ENCODE measurements at places on chromosomes 16 and 17. TPM values are rescaled to one million over a fixed set of nuclear protein-coding genes. Genes with fewer than 3 reads are reported as not detected.

DNA sequence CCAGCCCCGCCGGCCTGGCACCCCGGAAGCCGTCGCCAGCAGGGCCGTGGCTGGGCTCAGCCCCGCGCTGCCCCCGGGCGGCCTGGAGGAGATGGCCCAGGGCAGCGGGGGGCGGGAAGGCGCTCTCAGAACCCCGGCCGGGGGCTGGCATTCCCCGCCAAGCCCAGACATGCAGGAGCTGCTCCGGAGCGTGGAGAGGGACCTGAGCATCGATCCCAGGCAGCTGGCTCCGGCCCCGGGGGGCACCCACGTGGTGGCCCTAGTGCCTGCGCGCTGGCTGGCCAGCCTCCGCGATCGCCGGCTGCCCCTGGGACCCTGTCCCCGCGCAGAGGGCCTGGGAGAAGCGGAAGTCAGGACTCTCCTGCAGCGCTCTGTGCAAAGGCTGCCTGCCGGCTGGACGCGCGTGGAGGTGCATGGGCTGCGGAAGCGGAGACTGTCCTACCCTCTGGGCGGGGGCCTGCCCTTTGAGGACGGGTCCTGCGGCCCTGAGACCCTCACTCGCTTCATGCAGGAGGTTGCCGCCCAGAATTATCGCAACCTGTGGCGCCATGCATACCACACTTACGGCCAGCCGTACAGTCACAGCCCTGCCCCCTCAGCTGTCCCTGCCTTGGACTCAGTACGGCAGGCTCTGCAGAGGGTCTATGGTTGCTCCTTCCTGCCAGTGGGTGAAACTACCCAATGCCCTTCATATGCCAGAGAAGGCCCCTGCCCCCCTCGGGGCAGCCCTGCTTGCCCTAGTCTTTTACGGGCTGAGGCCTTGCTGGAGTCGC lies 551 bp downstream of the WDR81 start:
- peak overlapping the region; percentile 50 for H3K27ac ChIP-seq
- DNase-seq, result peak; percentile 21
- H3K27me3 ChIP-seq, result no peaks in the 10 kb centered on the region
- peak overlapping the region; percentile 76 for H3K4me3 ChIP-seq
- peaks cover 19% of the 10 kb centered on the region for H3K36me3 ChIP-seq

SETD1A gene
- 26.5 TPM for total RNA-seq

DNA sequence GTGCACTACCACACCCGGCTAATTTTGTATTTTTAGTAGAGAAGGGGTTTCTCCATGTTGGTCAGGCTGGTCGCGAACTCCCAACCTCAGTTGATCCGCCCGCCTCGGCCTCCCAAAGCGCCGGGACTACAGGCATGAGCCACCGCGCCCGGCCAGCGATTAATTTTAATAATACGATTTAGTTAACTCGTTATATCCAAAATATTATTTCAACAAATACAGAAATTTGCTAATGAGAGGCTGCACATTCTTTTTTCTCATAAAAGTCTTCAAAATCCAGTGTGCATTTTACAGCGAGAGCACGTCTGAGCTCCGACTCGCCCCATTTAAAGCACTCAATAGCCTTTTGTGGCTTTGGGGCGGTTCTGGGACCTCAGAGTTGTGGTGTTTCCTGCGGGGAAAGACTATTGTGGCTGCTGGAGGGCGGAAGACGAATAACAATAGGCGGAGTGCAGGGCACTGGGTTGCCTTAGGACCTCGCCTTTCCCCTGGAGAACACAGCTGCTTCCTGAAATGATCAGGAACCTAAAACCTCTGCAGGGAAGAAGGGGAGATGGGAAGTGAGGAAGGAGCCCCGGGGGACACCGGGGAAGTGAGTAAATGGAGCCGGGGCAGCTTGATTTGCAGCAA lies 2.9 kb upstream of the ZSCAN10 start:
- H3K27ac ChIP-seq, result peak overlapping the region; percentile 87
- H3K4me1 ChIP-seq, result peaks cover 69% of the 10 kb centered on the region
- DNase-seq, result peak; percentile 61
- H3K4me3 ChIP-seq, result peak overlapping the region; percentile 66
- H3K36me3 ChIP-seq, result no peaks in the 10 kb centered on the region
- no peaks in the 10 kb centered on the region for H3K27me3 ChIP-seq

WNK4 gene
- 0.77 TPM for total RNA-seq

DNA sequence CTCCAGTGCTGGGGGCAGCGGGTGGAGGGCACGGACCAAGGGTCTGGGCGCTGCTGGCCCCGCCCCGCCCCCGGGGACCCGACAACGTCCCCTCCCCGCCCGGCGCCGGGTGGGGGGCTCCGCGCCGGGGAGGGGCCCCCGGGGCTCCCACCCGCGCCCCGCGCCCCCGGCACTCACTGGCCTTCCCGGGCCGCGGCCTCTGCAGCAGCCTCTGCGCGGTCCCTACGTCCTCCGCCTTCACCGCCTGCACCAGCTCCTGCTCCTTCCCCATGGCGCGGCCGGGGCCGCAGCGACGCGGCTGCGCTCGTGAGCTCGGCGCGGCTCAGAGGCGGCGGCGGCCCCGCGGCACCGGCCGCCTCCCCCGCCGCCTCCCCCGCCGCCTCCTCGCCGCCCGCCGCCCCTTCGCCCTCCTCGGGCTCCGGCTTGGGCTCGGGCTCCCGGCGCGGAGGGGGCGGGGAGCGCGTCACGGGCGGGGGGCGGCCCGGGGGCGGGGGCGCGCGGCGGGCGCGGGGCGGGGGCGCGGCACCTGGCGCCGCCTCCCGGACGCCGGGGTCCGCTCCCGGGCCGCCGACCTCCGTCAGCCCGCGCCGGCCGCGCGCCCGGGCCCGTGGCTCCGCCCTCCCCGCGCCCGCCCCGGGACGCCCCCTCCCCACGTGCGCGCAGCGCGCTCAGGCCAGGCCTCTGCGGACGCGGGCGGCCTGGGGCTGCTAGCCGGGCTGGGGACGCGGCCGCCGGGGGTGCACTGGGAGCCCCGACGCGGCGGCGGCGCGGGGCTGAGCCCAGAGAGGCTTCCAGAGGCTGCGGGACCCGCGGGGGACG lies at the start of gene CASKIN1:
TSS of gene CASKIN1 (minus strand) at position 444 of the 819 bp plus-strand sequence. CDS start at position 271, 173 bp downstream.
- DNase-seq, result no peak
- H3K4me3 ChIP-seq, result peak within 1 kb of the TSS; percentile 44
- no peak within 1 kb of the TSS for H3K27ac ChIP-seq

GRCh38 chr16:46954562-46954961 lies 18.9 kb downstream of the DNAJA2 start:
- peaks cover 26% of the 10 kb centered on the region for H3K36me3 ChIP-seq
- no peak overlapping the region for H3K27ac ChIP-seq
- DNase-seq, result no peak
- peaks cover 1% of the 10 kb centered on the region for H3K4me1 ChIP-seq
- H3K27me3 ChIP-seq, result no peaks in the 10 kb centered on the region
- H3K4me3 ChIP-seq, result no peak overlapping the region

GRCh38 chr16:86575754-86576557 lies 2.4 kb upstream of the FOXL1 start:
- no peak overlapping the region for H3K27ac ChIP-seq
- H3K4me1 ChIP-seq, result peaks cover 4% of the 10 kb centered on the region
- DNase-seq, result peak; percentile 64
- H3K36me3 ChIP-seq, result no peaks in the 10 kb centered on the region

All from activated CD4-positive, alpha-beta T cell treated with anti-CD3 and anti-CD28 coated beads, Interleukin-2, amount 10 ng/mL, durations not matched to agents 7 days and 5 days (primary cell).